ENCODE measurements at places on chromosomes 11 and 22.

DNA sequence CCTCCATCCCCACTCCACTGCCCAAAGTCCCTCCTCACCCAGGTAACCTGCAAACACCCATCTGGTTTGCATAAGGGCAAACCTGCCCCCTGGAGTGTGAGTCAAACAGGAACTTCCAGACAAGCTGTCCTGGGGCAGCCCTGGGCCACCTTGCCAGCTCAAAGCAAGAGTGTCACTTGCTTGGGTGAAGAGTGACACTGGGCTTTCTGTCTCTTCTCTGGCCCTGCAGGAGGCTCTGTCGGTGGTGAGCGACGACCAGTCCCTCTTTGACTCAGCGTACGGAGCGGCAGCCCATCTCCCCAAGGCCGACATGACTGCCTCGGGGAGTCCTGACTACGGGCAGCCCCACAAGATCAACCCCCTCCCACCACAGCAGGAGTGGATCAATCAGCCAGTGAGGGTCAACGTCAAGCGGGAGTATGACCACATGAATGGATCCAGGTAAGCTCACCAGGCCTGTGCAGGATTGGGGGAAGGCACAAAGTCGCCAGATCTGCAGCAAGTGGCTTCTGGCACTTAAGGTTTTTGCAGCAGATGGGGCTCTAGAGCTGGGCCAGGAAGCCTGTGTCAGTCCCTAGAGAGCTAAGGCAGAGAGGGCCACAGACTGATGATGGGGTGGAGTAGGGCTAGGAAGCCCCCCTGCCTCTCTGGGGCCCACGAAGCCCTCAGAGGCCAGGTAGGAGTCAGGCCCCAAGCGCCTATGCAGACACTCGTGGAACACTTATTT lies 64.2 kb downstream of the FLI1 start:
- DNase-seq: no peak

DNA sequence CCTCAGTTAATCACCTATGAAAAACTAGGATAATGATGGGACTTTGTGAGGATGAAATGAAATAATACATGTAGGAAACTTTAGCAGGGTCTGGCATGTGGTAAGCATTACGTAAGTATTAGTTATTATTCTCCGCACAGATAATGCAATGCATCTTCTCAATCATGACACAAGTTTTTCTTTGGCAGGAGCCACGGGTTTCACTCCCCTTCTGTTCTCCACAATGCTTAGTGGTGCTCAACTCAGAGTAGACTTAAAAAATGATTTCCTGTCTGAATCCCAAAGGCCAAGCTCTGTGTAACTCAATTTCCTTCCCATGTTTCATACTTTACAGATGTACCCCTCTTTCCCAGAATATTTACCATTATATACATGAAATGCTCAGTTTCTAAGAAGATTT lies 82.9 kb downstream of the CCDC34 start:
- no peak for DNase-seq

DNA sequence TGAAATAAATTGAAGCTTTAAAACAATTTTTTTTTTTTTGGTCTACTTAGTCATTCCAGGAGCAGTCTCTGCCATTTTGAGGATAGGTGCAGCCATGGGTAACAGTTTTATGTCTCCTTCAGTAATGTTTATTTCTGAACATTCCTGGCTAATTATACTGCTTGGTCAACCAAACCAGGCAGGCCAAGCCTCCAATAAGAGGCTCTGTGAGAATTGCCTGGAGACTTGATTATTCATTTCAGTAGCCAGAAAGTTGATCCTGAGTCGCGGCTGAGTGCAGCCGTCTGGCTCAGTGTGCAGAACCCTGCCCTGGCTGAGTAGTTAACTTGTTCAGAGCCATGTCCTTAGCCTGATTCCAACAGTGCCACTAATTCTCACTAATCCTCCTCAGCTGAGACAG lies 364.0 kb upstream of the FAT3 start:
- no peak for DNase-seq

- no peak for DNase-seq
Measured at GRCh38 chr11:27084518-27084917, 43.9 kb downstream of the BBOX1 start.

GRCh38 chr22:29396126-29396525 lies 7.8 kb upstream of the AP1B1 start:
- no peak for DNase-seq

GRCh38 chr11:108891909-108892511 lies 227.1 kb downstream of the DDX10 start:
- no peak for DNase-seq

- no peak for DNase-seq
Measured at GRCh38 chr11:3160252-3161031, 4.7 kb downstream of the OSBPL5 start.

GRCh38 chr11:43243927-43244326 lies 67.9 kb upstream of the API5 start:
- no peak for DNase-seq

DNA sequence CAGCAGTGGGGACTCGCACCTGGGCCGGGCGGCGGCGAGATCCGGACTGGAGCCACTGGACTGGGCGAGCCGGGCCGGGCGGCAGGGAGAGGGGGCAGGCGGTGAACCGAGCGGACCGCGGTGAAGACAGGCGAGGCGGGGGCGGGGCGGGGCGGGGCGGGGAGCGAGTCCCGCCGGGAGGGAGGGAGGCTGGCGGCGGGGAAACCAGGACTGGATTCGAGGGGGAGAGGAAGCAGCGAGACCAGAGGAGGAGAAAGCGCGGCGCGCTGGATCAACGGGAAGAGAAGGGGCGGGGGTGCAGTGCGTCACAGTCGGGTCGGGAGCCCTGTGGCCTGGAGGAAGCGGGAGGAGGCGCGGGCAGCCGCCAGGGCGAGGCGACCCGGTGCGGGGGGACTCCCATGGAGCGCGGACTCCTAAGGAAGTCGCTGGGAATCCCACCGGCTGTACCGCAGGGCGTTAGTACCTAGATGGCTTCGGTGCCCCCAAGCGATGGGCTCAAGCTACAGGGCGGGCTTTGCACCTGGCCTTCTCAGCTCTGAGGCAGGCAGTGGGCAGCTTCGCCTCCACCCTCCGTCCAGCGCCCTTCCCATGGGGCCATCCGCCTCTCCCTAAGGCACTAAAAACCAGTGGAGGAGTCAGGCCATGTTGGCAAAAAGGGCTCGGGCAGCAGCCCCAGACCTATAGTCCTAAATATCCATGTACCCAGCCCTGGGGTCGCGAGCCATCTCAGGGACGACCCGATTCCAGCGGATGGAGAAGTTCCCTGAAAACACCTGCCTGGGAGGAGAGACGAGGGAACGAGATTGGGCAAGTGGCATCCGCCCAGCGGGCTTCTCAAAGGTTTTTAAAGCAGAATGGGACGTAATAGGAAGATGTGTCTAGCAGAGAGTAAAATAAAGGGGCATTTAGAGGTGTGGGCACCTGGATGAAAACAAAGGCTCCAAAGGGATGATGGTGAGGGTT lies at the start of gene TMEM121B:
TSS of gene TMEM121B (minus strand) at position 128 of the 963 bp plus-strand sequence. CDS start 233 bp downstream, outside the sequence.
- no peak for DNase-seq

GRCh38 chr11:83120327-83120726 lies 36.6 kb upstream of the PCF11 start:
- DNase-seq: no peak

DNA sequence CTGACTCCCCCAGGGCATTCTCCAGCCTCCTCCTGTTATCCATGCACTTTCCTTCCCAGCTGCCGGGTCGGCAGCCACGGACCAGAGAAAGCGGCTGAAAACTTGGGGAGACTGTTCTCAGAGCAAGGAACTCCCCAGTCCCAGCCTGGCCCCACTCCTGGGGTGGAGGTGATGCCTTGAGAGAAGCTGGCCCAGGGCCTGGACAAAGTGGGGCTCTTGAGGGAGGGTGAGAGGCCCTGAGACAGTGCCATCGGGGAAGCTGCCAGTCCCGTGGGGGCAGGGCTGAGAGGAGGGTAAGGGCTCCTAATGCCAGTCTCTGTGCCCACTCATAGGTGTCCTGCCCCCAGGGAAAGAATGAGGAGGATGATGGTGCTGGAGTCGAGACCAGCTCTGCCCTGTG lies 53.8 kb downstream of the FLRT1 start:
- DNase-seq: no peak

DNA sequence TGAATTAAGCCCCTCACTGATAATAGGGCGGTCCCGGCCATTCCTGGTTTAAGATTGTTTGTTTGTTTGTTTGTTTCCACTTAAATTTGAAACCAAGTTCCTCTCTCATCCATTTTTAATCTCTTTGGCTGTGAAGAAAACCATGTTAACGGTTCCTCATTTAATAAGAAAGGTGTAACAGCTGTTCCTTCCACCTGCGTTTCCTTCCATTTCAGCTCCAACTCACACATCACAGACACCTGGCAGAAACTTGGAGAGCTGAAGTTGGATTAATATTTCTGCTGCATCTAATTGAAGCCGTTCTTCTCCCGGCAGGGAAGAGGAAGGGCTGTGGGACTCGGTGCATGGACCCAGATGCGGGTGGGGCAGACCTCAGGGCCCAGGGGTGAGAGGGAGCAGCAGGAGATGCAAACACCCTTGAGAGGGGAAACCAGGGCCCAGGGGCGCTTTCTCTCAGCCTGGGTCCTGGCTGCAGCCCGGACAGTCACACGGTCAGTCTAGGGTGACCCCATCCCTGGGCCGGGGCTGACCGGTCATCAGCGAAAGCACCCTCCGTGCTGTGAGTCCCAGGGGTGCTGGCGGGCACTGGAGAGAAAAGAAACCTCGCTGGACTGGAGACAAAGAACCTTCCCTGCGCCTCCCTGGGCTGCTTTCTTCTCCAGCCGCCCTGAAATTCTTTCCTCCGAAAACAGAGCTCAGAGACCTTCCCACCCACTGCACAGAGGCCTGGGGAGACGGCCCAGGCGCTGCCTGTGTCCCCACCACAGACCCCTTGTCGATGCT lies 242.0 kb downstream of the BRD1 start:
- DNase-seq: no peak

DNA sequence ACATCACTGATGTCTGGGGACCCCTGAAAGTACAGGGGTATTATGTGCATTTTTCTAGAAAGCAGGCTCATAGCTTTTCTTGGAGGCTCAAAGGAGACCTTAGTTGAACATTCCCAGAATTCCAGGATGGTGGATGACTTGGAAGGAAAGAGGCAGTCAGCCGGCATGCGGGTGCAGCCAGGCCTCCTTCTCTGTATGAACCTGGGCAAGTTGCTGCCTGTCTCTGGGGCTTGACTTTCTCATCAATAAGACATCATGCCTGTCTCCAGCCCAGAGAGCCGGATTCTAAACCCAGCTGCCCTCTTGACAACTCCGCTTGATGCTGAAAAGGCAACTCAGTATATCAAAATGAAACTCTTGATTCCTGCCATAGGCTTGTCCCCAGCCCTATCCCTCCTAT lies 12.6 kb downstream of the MS4A15 start:
- no peak for DNase-seq

Measured in activated gamma-delta T cell treated with Interleukin-2 at 50 U/mL for 16 hours (primary cell).